Ammon's horn (tissue), 1 donor: ENCODE measurements at places on chromosomes 11 and 22.

GRCh38 chr11:57513911-57514537, 1.5 kb downstream of the SLC43A1 start:
- DNase-seq = no peak

- DNase-seq = peak; percentile 63
These were observed 5.0 kb downstream of the ASCL2 start for GRCh38 chr11:2265396-2265795.

GRCh38 chr11:84963240-84963639, 663.9 kb downstream of the DLG2 start:
- DNase-seq = no peak

DNA sequence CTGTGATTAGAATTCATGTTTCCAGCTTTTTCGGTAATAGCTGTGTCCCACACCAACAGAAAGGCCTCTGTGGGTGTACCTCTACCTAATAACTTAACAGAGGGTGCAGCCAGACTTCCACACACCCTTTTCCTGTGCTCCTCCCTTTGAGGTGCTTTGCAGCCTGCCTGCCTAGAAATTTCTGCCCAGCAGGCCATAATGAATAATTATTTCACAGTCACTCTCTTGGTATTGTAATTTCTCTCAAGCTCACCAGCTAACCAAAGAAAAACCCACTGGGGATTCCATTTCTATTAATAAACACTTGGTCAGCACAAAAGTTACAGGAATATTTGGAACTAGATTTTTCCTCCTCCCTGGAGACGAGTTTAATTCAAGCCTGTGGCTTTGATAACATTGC, 13.3 kb downstream of the WT1 start:
- no peak for DNase-seq

- DNase-seq = peak; percentile 61
These were observed 1.2 kb downstream of the PHLDB1 start for GRCh38 chr11:118608360-118609227.

DNA sequence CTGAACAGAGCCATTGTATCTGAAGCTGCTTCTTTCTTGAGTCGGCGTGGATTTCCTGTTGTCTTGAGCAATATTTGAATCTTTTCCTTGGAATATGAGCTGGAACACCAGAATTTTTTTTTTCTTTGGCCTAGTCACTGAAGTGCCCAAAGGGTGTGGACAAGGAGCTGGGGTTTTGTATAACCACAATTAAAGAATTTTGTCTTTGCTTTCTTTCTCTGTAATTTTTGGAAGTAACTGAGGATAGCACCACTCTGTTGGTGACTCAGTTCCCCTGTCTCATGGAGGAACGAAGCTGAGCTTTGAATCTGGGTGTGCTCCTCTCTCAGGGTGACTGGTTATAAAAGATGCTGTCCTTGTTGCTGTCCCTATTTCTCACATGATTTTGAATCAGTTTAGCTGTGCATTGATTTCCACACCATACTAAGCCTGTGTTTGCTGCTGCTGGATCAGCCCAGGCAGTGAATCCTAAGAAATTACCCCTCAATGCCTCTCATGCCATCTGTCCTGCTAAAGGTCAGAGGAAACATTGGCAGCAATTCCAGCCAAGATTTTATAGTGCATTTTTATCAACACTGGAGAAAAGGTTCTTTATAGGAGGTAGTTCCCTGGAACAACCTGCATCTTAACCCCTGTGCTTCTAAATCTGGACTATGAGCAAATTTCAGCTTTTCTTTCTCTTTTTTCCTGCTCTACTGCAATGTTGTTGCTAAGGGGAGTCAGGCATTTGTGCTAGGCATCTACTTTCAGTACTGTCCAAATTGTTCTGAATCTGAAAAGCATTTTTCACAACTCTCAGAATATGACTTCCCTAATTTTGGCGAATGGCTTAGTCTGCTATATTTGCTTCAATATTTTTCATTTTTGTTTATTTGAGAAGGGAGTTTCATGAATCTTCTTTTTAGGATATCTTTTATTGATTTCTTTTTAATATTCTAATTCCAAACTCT, 540.8 kb downstream of the SOX6 start:
- DNase-seq = no peak

DNA sequence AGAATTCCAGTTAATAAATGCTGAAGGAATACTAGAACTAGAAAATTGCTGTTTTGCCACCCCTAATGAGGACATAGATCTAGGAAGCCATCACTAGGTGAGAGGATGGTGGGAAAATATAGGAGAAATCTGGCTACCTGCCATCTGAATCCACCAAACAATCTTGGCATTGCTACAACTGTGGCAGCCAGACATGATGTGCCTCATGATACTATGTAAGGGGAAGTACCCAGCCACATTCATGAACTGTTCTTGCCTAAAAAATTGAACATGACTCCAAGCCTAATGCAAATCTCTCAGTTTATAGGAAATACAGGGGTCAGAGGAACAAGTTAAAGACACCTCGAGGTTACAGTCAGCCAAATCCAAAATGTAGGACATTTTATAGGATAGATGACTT, 72.8 kb downstream of the SFI1 start:
- DNase-seq = no peak

- no peak for DNase-seq
These were observed 1007.7 kb downstream of the BRD1 start for GRCh38 chr22:48819961-48820360.

DNA sequence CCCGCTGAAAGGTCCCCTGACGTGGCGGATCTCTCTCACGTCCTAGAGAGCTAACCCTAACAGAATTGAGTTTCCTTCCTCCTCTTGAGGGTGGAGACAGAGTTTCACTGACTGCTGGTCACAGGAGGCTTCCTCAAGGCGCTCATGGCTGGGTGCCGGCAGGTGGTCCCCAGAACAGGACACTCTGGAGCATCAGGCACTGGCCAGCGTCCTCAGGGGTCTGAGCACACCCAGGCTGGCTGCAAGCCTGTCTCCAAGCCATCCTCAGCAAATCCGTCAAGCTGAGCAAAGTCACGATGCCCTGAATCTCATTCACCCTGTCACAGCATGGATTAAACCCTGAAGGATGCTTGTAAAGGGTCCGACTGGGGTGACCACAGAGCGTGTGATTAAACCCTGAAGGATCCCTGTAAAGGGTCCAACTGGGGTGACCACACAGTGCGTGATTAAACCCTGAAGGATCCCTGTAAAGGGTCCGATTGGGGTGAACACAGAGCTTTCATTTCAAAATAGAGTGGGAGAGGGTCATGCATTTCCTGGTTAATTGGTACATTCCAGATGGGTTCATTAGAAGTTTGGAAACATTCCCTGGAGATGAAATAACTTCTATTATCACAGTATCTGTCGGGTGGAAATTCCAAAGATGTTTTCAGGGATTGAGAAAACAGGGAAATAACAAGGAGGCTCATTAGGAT, 473.0 kb downstream of the BRD1 start:
- DNase-seq = no peak

DNA sequence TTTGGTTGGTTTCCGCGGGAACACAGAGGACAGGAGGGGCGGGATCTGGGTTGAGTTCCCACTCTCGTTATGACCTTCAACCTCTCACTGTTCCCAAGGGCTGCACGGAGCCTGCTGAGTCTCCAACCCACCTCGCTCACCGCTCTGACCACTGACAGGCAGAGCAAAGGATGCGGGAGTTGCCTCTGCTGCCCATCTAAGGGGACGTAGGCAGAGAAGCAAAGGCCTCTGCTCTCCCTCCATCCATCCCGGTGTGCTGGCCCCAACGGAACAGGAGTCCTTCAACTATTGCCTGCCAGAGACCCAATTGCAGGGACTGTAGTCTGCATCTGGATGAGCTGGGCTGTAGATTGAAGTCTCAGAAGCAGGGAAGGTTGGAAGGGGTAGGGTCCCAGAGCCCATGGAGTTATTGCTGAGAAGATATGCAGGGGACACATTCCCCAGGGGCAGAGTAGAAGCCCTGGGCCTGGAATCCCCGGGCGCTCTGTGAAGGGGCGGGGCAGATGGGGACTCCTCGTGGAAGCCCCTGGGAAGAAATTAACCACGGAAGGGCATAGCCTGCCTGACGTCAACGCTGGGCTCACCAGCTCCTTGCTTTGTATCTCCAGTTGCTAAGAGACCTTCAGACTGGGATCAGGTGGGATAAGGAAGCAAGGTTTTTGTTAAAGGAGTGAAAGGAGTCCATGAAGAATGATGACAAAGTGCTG, 12.7 kb upstream of the FXYD2 start:
- DNase-seq = no peak

GRCh38 chr11:129785383-129786111, 30.1 kb upstream of the TMEM45B start:
- DNase-seq = no peak

DNA sequence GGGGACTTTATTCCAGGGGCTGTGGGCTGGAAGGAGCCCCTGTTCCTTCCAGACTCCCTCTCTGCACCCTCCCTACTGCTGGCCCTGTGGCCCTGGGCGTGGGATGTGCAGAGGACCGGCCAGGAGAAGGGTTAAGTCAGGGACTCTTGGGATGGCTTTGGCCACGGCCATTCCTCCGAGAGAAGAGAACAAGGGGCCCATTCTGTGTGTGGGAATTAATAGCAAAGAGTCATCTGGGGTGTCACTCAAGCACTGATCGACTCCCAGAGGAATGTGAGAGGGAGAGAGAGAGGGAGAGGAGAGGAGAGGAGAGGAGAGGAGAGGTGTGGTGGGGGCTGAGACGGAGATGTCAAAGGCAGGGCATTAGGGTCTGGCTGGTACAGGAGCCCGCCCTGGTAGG, 14.2 kb upstream of the SOX10 start:
- DNase-seq = peak; percentile 80

DNA sequence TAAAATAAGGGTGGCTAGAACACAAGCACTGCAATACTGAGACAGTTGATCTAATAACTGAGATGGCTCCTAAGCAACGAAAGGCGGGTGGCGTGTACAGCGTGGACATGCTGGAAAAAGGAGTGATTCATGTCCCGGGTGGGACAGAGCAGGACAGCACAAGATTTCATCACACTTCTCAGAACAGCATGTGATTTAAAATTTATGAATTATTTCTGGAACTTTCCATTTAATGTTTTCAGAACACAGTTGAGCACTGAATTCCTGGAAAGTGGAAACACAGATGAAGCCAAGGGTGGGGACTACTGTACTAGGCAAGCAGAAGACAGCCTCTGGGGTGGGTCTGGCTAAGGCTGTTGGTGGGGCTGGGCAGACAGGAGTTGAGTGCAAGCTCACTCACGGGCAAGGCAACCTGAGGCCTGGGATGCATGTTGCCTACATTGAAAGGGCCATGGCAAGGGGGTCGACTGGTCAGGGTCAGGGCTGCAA, 165.6 kb upstream of the DDI1 start:
- DNase-seq = no peak

DNA sequence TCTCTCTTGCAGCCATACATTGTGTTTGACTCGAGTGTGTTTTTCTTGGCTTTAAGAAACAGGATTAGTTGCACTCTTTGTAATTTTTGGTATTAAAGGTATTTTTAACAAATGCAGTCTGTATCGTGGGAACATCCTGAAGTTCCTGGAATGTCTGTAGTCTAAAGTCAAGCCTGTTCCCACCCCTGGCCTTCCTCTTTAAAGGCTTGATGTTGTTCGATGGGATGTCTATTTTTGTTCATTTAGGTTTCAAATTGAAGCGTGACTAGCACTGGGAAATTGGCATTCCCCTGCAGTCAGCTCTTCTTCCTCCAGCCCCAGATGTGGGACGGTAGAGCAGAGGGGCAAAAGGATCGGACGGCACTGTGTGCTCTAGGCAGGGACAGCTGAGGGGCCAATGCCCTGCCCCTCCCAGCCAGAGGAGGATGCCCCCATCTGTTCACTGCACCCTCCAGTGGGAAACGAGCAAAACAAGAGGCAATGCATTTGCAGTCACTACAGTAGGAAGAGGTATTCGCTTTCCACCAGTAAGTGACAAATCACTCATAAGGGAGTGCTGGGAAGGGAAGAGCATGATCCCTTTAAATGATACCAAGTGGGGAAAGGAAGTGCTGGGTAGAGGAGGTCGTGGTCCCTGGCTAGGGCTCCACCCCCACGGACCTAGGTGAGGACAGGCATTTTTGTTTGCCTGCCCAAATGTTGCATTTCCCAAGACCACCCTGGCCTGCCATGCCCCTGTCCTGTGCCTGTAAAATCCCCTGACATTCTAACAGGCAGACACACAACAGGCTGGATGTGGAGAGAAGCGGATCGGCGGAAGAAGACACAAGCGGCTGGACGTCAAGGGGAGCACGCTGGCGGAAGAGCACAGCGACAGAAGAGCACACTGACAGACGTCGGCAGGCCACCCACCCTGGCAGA, 47.4 kb upstream of the SEPTIN5 start:
- no peak for DNase-seq

- no peak for DNase-seq
These were observed 15.7 kb upstream of the GDPD5 start for GRCh38 chr11:75541193-75542087.

- no peak for DNase-seq
These were observed 10.5 kb upstream of the MGAT3 start for GRCh38 chr22:39446239-39446721.

DNA sequence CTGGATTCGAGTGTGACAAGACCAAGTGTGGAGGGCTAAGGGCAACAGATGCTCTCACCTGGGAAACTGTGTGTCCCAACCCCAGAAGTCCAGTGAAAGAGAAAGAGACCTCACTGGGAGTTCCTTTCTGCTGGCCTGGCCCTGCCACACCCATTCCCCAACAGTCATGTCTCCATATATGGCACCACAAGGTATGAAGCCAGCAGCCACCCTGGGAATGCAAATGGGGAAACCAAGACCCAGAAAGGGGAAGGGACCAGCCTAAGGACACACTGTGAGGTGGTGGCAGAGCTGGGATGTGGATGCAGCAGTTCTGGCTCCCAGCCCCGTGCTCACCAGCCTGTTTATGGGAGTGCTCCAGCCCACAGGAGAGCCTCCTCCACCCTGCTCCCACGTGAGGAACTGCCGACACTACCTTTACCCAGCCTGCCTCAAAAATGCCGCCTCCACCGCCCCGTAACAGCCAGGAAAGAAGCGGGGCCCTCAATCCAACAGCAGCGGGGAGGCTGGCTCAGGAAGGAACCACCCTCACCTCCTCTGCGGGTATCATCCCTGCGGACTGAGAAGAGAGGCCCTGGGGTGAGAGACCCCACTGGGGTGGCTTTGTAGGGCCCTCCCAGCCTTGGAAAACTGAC, 12.6 kb downstream of the LMO1 start:
- no peak for DNase-seq

DNA sequence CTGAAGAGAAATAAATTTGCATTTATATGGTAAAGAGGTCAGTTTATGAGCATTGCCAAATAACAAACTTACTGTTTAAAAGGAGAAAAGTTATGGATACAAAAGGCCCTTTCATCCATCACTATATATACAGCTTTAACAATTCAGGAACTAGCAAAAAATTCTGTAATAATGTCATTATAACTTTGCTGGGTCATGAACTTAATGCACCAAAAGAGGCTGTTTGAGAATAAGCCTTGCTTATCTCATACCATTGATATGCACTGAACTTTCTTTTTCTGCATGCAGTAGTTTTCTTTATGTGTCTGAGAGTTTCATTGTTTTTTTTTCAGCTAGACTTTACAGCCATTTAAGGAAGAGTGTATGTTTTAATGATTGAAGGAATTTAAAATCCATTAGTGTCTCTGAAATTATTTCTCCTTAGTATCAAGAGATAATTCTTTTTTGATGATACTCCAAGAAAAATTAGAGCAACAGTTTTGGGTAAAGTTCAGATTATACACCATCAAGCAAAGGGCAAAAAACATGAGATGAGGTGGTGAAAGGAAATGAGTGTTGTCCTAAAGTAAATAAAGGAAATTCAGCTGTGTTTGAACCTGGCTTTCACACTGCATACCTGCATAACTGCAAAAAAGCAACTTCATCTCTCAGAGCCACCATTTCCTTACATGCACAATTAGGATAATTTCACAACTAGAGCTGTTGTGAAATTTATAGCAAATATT, 188.2 kb upstream of the ANO3 start:
- no peak for DNase-seq

- DNase-seq = no peak
These were observed 32.3 kb downstream of the MRGPRD start for GRCh38 chr11:68948496-68948895.
